Kidney epithelial cell (primary cell): ENCODE measurements at places on chromosomes 12 and 14. TPM values are rescaled to one million over a fixed set of nuclear protein-coding genes. Genes with fewer than 3 reads are reported as not detected.

SRRM4 gene
- 0.27 and 0.42 TPM in 2 replicates for total RNA-seq

NRL gene
- total RNA-seq = 3.6 and 4.8 TPM in 2 replicates

RPS6KA5 gene
- 2.7 and 3.7 TPM in 2 replicates for total RNA-seq

PPP1R36 gene
- 0.75 and 1.2 TPM in 2 replicates for total RNA-seq

HCAR3 gene
- total RNA-seq = not detected in 2 replicates
